Psoas muscle (tissue), 8 donors: ENCODE measurements at places on chromosomes 5 and 9. TPM values are rescaled to one million over a fixed set of nuclear protein-coding genes. Genes with fewer than 3 reads are reported as not detected.

The PCDHGA7 gene
- 0.97 TPM for total RNA-seq

The TTC16 gene
- not detected for total RNA-seq

DNA sequence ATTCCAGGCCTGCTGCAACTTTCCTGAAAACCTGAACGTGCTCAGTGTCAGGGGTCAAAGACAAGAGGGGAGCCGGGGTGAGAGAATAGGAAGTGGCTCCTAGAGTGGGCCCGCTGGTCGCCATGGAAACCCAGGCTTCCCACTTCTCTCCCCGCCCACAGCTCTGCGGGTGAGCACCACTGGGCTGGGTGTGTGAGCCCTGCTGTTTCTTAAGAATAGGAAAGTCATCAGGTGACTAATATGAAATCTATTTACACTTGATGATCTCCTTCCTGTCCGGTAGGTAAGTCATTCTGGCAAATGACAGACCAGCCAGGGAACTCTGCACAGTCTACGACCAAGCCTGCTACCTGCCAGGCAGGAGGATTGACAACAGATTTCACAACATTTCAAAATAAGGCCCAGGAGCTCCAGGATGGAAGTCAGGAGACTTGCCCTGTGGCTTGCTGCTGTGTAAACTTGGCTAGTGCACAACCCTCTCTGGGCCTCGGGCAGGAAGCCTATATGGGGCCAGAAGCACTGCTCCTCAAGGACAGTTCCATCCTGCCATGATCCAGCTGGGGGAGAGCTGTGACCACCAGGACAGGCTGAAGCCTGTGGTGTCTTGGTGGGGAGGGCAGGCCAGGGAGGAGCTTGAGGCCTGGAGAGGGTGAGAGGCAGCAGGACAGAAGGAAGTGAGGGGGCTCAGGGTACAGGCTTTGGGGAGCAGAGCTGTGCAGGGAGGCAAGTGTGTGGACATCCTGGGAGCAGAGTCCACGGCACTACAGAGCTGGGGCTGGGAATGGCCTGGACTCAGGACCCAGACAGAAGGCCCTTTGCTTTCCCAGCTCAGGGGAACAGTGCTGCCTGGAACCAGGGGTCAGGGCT, 60.6 kb downstream of the SHB start:
- no peaks in the 10 kb centered on the region for H3K36me3 ChIP-seq
- peak; percentile 57 for DNase-seq
- H3K27me3 ChIP-seq, result no peaks in the 10 kb centered on the region

DNA sequence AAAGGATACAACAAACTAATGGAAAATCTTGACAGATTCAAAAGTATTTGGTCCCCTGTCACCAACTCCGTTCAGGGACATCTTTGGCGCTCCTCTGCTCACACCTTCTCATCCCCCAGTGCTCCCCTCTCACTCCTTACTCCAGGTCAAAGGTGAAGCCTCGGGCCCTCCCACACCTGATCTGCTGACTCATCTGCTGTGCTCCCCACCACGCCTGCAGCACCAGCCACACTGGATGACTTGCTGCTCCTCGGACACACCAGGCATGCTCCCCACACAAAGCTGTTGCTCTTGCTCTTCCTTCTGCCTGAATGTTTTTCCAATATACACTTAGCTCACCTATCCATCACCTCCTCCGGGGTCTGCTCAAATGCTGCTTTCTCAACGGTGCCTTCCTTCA, 123.4 kb downstream of the ESM1 start:
- no peaks in the 10 kb centered on the region for H3K4me1 ChIP-seq
- no peaks in the 10 kb centered on the region for H3K27me3 ChIP-seq
- no peak for DNase-seq
- H3K36me3 ChIP-seq, result no peaks in the 10 kb centered on the region
- no peak overlapping the region for H3K27ac ChIP-seq

The ALAD gene
- 13.1 TPM for total RNA-seq

The CDH9 gene
- not detected for total RNA-seq

GRCh38 chr5:43874772-43875171, 271.8 kb downstream of the NNT start:
- H3K27ac ChIP-seq, result no peak overlapping the region
- no peak for DNase-seq
- no peaks in the 10 kb centered on the region for H3K36me3 ChIP-seq

The SPAG8 gene
- total RNA-seq, result 0.93 TPM

The CMYA5 gene
- 1,434 TPM for total RNA-seq

The FBN2 gene
- 0.46 TPM for total RNA-seq

DNA sequence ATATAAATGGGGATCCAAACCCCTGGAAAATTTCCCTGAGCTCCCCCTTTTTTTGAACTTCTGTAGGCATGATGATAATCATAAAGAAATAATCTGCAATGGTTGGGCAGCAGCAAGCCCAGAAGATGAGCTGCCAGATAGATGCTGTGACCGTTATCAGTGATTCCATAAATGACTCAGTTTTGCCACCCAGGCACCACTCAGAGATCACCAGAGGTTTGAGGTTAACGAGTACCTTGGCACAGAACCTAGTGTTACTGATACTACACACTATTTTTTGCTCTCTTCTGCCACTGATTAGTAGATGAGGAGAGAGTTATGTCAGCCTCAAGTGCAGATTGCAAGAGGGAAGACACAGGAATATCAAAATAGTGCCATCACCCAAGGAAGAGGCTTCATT, 199.3 kb upstream of the PTGER4 start:
- H3K4me1 ChIP-seq, result no peaks in the 10 kb centered on the region
- H3K4me3 ChIP-seq, result no peak overlapping the region
- H3K27me3 ChIP-seq, result no peaks in the 10 kb centered on the region
- no peaks in the 10 kb centered on the region for H3K36me3 ChIP-seq

DNA sequence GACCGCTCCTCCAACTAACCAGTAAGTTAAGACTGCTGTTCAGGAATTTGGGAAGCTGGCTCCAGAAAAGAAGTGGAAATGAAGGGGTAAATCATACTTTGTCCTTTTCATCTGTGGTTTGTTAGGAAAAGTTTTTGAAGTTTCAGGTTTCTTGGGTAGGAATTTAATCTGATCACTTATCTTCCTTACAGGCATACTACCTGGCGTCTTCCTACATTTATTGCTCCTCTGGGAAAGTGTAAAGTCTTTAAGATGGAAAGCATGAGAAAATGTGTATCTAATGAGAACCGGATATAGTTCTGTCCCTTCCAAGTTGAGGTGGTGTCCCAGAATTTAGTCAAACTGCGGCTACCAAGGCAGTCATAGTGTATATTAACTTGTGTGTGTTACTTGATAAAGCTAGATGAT, 1.3 kb downstream of the RASA1 start:
- H3K4me3 ChIP-seq, result peak overlapping the region; percentile 92
- H3K36me3 ChIP-seq, result no peaks in the 10 kb centered on the region
- DNase-seq, result no peak
